ENCODE measurements at places on chromosomes 16 and 17.

DNA sequence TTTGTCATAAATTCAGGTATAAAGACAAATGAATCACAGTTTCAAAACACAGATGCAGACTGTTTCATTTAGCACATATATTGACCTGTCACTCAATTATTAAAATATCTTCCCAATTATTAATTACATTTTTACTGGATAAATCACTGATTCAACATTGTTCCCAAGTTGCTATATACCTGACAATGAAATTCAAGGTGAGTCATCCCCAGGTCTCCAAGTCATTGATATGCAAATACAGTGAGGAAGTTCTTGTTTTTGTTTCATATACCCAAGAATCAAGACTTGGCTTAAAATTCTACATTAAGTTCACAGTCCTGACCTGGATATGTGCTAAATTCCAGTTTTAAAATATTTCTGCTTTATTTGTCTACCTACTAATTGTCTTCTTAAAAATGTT lies 599.3 kb upstream of the PSMD7 start:
- DNase-seq: no peak

GRCh38 chr17:48299760-48300159 lies 130.3 kb downstream of the SKAP1 start:
- DNase-seq: no peak

GRCh38 chr17:40260528-40260927 lies 27.2 kb upstream of the CDC6 start:
- no peak for DNase-seq

- DNase-seq: no peak
These were observed 55.3 kb upstream of the ERCC4 start for GRCh38 chr16:13864689-13865088.

GRCh38 chr16:72932050-72932449 lies 115.9 kb downstream of the ZFHX3 start:
- DNase-seq: no peak
